ENCODE measurements at places on chromosomes 6 and 20. TPM values are rescaled to one million over a fixed set of nuclear protein-coding genes. Genes with fewer than 3 reads are reported as not detected.

DNA sequence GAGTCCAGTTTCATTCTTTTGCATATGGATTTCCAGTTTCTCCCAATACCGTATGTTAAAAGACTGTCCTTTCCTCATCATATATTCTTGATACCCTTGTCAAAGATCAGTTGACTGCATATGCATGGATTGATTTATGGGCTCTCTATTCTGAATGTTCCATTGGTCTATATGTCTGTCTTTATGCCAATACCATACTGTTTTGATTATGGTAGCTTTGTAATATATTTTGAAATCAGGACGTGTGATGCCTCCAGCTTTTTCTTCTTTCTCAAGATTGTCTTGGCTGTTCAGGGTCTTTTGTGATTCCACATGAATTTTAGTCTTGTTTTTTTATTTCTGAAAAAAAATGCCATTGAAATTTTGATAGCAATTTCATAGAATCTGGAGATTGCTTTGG, 51.9 kb downstream of the KIZ start:
- no peak for DNase-seq

DNA sequence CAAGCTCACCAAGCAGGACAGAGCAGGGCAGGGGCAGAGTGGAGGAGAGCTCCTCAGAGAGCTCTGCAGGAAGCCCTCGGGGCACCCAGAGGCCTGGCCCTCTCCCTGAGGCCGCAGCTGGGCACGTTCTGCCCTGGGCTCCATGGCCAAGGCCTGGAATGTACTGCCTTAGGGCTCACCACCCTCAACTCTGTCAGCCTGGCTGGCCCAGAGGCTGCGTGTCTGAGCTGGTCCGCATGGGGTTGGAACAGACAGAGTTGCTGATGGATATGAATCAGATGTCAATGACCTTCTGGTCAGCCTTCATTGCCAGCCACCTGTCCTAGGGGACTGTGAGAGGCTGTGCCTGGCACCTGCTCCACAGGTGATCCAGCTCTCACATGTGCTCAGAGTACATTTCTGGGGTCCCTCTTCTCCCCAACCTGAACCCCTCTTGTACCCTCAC, 33.2 kb upstream of the PCMTD2 start:
- no peak for DNase-seq

- DNase-seq, result no peak
These were observed 307.2 kb upstream of the THEMIS start for GRCh38 chr6:128208078-128208477.

GRIK2 gene
- total RNA-seq, result not detected

IP6K3 gene
- not detected for total RNA-seq

SPEF1 gene
- 0.32 TPM for total RNA-seq

MYLK2 gene
- not detected for total RNA-seq
